ENCODE measurements at places on chromosomes 11 and 22. TPM values are rescaled to one million over a fixed set of nuclear protein-coding genes. Genes with fewer than 3 reads are reported as not detected.
A peak's percentile ranks its signal among the peaks of the same experiment; 100 is the strongest.

- H3K4me1 ChIP-seq: no peaks in the 10 kb centered on the region
- no peaks in the 10 kb centered on the region for H3K36me3 ChIP-seq
- no peak overlapping the region for H3K4me3 ChIP-seq
- no peak for DNase-seq
- H3K27ac ChIP-seq: no peak overlapping the region
Measured at GRCh38 chr11:40432358-40432757, 1027.1 kb downstream of the LRRC4C start.

DNA sequence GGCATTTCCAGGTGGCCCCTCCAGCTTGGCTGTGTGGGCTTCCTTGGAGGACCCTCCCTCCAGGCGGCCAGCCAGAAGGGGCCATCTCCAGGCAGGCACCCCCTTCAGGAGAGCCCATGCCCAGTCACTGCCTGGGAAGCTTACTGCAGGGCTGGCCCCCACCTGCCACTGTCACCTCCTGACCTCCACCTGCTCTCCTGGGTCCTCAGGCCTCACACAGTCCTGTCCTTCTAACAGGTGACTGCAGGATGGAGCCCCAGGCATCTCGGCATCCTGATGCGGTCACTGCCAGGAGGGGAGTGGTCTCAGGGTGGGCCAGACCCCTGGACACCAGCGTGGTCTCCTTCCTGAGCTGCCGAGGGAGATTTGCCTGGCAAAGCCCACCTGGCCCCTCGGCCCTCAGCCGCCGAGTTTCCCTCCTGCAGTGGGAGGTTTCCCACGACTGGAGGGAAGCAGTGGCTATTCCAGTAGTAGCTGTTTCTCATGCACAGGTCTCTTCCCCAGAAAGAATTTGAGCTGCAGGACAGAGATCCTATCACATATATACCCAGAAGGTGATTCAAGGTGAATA is 13.0 kb downstream of the TBX1 start:
- DNase-seq: no peak
- H3K4me3 ChIP-seq: no peak overlapping the region
- no peaks in the 10 kb centered on the region for H3K27me3 ChIP-seq
- H3K36me3 ChIP-seq: no peaks in the 10 kb centered on the region

GRCh38 chr22:47558828-47559700 is 796.6 kb downstream of the TBC1D22A start:
- DNase-seq: no peak
- no peaks in the 10 kb centered on the region for H3K4me1 ChIP-seq

DNA sequence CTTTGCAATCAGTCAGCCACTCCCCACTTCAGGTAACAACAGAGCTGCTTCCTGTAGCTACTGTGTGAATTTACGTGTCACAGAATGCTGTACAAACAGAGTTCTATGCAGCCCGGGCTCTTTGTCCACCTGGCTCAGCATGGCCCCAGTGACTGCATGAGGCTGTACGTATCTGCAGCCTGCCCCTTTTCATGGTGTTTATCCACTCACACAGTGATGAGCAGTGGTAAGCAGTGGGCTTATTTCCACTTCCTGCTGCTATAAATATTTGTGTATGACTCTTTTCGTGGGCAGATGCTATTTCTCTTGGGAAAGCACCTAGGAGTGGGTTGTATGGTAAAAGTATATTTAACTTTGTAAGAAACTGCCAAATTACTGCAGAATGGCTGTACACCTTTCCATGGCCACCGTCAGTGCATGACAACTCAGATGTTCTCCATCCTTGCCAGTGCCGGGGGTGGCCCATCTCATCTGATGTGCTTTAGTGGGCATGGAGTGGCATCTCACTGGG is 43.3 kb downstream of the MYEOV start:
- peaks cover 12% of the 10 kb centered on the region for H3K4me1 ChIP-seq
- DNase-seq: peak; percentile 69
- no peak overlapping the region for H3K4me3 ChIP-seq
- no peaks in the 10 kb centered on the region for H3K27me3 ChIP-seq

DNA sequence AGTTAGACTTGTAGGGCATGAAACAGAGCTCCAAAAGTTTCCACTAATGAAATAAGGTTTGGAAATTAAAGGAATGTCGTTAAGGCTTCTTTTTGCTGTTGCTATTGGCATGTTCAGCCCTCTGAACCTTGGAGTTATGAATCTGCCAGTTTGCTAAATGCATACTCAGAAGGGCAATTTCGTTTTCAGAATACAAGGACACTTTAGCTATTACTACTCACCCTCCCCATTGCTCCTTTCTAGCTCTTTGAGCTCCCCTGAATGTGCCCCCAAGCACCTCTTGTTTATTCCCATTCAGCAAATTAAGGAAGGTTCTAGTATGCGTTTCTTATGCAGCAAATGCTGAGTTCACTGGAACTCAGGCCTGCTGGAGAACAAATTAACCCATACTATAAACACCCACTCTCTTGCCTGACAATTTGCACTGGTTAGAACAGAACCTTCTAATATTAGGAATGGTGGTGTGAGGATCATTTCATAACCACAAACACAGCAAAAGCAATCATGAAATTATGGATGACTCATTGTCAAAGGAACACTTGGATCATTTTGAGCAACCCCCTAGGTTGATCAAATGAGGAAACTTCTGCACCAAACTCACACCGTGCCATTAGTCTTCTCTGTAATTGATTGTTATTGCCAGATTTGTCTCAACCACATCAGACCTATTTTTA is 26.2 kb upstream of the LIN7C start:
- H3K4me1 ChIP-seq: peaks cover 11% of the 10 kb centered on the region
- no peaks in the 10 kb centered on the region for H3K36me3 ChIP-seq
- H3K27ac ChIP-seq: no peak overlapping the region
- no peaks in the 10 kb centered on the region for H3K27me3 ChIP-seq

- no peaks in the 10 kb centered on the region for H3K27me3 ChIP-seq
- H3K4me3 ChIP-seq: peak overlapping the region; percentile 37
- DNase-seq: peak; percentile 89
- H3K4me1 ChIP-seq: peaks cover 30% of the 10 kb centered on the region
- H3K36me3 ChIP-seq: no peaks in the 10 kb centered on the region
- H3K27ac ChIP-seq: peak overlapping the region; percentile 99
Measured at GRCh38 chr11:27255447-27255828, 107.6 kb downstream of the CCDC34 start.

GRCh38 chr11:69211540-69211919 is 55.8 kb downstream of the SMIM38 start:
- H3K27ac ChIP-seq: no peak overlapping the region
- peaks cover 25% of the 10 kb centered on the region for H3K27me3 ChIP-seq
- no peaks in the 10 kb centered on the region for H3K36me3 ChIP-seq
- no peak for DNase-seq

GRCh38 chr11:15858881-15859280 is 497.5 kb downstream of the SOX6 start:
- no peak overlapping the region for H3K4me3 ChIP-seq
- H3K4me1 ChIP-seq: no peaks in the 10 kb centered on the region
- no peaks in the 10 kb centered on the region for H3K27me3 ChIP-seq
- H3K36me3 ChIP-seq: no peaks in the 10 kb centered on the region
- H3K27ac ChIP-seq: no peak overlapping the region

GRCh38 chr11:72799441-72799840 is 5.6 kb upstream of the STARD10 start:
- peaks cover 3% of the 10 kb centered on the region for H3K4me1 ChIP-seq
- no peak overlapping the region for H3K27ac ChIP-seq
- H3K27me3 ChIP-seq: no peaks in the 10 kb centered on the region
- DNase-seq: peak; percentile 36

Gene TSG101
- total RNA-seq: 125 TPM

Gene C11orf97
- not detected for total RNA-seq

Gene RAB36
- 3.5 TPM for total RNA-seq

Gene PHLDB1
- 109 TPM for total RNA-seq

Gene SYT9
- not detected for total RNA-seq

Data from GM23248 (cell line).